ELR (cell line): ENCODE measurements at places on chromosomes 7 and 10.
A peak's percentile ranks its signal among the peaks of the same experiment; 100 is the strongest.

DNA sequence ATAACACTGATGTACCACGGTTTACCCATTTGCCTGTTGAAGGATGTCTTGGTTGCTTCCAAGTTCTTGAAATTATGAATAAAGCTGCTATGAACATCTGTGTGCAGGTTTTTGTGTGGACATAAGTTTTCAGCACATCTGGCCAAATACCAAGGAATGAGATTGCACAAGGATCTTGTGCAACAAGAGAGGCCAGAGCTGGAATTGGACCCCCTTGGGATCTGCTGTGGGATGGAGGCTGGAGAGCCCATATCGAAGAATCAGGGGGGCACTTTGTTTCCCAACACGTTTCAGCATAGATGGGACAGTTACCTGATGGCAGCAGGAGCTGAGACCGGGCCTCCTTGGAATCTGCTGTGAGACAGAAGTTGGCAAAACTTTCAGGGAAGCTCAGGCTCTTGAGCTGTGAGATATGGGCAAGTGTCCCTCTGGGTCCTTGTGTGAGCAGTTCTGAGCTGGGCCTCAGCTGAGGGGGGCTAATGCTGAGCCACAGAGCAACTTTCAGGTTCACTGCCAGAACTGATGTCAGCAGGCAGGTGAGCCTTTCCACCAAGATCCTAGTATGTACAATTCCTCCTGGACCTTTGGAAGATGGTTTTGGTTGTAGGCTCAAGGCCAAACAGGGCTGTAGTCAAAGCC lies 115.2 kb upstream of the RAB18 start:
- DNase-seq = no peak

GRCh38 chr10:44989597-44990301 lies 11.0 kb upstream of the ZNF22 start:
- DNase-seq = no peak

- no peak for DNase-seq
These were observed 276.2 kb downstream of the USP6NL start for GRCh38 chr10:11335167-11335652.

GRCh38 chr7:108423089-108423989 lies 32.9 kb downstream of the NRCAM start:
- DNase-seq = no peak

GRCh38 chr10:70893227-70894006 lies 5.1 kb upstream of the PCBD1 start:
- no peak for DNase-seq

DNA sequence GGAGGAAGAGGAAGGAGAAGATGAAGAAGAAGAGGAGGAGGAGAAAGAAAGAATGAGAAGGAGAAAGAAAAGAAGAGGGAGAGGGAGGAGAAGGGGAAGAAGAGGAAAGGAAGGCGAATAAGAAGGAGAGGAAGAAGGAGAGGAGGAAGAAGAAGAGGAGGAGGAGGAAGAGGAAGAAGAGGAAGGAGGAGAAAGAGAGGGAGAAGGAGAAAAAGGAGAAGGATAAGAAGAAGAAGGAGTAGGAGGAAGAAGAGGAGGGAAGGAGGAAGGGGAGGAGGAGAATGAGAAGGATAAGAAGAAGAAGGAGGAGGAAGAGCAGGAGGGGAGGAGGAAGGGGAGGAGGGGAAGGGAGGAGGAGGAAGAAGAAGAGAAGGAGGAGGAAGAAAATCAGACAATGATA lies 149.2 kb upstream of the LYZL2 start:
- DNase-seq = no peak

DNA sequence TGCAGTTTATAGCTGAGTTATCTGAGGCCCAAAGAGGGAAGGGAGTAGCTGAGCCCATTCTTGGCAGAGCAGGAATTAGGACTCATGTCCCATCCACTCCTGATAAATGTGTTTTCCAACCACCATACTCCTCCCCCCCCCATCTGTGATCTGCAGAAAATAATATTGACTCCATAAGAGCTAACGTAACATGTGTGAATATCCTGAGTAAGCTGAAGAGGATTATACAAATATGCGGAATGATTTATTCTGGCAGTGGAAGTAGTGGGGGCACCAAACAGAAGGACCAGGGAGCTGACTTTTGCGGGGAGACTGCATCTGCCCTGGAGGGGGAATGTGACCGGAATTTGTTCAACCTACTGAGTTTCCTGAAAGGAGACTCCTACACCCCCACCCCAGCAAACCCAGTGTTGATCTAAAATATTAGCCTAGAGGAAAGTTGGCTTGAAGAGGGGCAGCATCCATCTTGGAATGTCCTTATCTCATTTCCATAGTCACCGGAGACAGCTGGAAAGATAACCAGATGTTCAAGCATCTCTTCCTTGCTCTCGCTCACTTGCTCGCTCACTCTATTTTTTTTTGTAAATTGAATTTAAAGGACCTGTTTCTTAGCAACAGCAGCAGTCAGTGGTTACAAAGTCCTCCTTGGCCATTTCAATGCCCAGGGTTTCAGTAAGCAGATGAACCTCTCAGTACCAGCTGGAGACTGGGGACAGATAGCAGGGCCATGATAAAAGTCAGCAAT lies 114.7 kb downstream of the RPS24 start:
- no peak for DNase-seq

DNA sequence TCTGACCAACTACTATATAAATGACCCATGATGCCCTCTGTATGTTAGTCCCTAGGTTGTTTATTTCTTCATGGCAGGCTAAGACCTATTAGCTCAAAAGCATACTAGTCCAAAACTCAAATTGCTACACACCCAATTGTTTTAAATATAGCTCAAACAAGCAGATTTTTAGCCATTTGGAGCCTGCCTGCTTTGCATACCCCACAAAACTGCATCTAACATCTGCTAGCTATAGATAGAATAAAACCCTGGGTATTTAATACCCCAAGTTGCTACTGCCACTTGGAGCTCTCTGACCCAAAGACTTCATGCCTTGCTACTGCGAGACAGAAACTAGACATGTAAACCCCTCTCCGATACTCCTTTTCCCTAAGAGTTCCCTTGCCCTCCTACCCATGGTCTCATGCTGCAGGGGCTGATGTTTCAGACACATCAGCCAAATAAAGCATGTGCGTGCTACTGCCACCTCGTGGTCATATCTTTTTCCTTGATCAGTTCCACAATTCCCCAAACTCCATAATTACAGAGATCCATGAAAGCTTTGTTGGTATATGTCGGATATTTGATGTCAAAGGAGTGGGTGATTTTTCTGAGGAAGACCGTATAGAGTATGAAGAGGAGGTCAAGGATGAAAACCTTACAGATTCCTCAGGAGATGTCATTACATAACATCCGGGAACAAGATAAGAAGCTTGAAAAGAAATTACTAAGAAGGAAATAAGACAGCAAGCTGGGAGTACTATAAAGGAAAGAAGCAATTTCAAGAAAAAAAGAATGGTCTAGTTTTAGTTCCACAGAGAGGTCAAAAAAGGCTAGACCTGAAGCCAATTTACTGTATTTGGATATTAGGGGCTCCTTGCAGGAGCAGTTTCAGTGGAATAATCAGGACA lies 386.6 kb downstream of the SH2D4B start:
- DNase-seq = peak; percentile 38

DNA sequence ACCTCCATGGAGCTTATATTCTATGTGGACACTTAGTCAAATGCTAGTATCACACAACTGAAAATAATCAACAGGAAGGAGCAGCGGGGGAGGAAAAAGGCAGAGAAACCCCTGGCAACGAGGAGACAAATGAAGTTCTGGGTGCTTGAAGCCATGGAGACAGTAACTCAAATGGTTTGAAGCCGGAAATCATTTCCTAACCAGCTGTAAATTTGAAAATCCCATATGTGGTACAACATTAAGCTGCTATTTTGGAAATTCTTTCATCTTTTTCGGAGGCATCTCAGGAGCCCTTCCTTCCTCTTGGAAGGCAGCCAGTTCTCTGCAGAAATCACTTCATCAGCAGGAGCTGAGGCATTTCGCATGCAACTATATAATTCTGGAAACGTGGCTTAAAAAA lies 91.4 kb downstream of the PPP1R3C start:
- DNase-seq = no peak

DNA sequence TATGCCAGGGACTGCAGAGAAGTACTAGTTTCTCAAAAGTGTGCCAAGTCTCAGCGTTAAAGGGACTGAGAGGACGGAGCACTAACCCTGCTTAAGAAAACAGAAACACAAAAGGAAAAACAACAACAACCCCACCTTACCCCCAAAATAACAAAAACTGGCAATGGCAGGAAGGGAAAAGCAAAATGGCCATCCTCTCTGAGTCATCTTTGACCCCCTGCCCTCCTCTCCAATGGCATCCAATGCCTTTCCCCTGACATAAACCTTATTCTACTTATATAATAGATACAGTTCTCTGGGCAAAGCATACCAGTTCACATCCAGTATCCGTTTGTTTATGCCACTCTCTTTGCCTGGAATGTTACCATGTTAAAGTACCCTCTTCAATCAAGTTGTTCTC lies 1.6 kb downstream of the POLR1F start:
- peak; percentile 55 for DNase-seq

GRCh38 chr10:99708428-99709012 lies 23.4 kb downstream of the COX15 start:
- no peak for DNase-seq

- peak; percentile 31 for DNase-seq
These were observed 700 bp downstream of the GSAP start for GRCh38 chr7:77415476-77415822.

DNA sequence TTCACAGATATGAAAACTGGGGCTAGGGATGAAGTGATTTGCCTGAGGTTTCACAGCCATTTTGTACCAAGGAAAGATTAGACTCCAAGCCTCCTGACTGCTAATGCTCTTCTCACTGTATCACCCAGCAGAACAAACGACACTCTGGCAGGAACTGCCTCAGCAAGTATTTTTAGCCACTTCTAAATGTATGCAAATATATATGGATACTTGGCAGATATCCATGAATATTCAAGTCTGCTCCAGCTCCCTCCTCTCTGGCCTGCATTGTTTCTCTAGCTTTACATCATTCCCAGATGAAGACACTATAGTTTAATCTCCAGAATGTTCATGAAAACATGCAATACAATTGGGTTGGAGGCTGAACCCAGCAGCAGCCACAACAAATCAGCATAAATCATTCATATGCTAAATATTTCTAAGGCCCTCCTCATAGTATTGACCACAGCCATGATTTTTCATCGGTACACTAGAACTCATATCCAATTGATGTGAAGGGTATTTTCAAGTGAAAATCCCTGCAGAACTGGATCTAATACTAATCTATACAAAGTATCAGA lies 65.5 kb downstream of the HPSE2 start:
- no peak for DNase-seq

DNA sequence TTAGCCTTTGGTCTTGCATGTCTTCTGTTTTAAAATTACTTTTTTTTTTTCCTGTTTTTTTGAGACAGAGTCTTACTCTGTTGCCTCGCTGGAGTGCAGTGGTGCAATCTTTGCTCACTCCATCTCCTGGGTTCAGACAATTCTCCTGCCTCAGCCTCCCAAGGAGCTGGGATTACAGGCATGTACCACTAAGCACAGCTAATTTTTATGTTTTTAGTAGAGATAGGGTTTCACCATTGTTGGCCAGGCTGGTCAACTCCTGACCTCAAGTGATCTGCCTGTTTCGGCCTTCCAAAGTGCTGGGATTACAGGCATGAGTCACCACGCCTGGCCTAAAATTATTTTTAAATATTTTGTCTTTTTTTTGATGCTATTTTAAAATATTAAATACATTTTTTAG lies 38.5 kb downstream of the MLLT10 start:
- peak; percentile 43 for DNase-seq

DNA sequence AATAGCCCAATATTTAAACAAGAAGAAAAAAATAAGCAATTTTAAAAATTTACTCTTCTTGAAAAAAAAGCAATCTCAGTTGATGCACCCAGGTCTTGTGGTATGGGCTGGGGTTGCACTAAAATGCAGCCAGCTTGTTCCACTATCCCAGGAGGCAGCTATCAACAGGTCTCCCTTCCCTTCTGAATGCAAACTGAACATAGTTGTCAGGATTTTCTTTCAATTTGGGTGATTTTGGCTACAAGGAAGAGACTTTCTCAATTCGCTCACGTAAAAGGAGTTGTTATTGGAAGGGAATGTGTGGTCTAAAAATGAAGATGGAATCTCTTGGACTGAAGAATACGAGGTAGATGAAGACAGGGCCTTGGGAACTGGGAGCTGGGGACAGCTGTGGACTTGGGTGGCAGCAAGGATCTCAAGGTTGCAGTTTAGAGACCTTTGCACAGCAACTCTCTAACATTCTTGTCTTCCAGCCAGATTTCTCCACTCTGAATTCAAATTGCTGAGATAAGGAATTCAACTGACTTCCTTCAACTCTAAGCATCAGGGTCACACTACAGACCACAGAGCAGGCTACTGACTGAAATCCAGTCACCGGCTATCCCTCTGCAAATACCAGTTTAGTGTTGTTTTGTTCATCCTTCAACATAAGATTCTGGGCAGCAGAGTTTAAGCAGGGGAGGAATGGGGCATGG lies 3.1 kb upstream of the TMEM26 start:
- no peak for DNase-seq

DNA sequence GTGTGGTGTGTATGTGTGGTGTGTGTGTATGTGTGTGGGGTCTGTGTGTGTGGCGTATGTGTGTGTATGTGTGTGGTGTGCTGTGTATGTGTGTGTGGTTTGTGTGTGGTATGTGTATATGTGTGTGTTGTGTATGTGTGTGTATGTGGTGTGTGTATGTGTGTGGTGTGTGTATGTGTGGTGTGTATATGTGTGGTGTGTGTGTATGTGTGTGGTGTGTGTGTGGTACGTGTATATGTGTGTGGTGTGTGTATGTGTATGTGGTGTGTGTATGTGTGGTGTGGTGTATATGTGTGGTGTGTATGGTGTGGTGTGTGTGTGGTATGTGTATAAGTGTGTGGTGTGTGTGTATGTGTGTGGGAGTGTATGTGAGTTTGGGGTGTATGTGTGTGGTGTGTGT lies 428.7 kb downstream of the PAXIP1 start:
- no peak for DNase-seq

- DNase-seq = no peak
These were observed 15.6 kb downstream of the NCOA4 start for GRCh38 chr10:46014683-46015405.

- no peak for DNase-seq
These were observed 17.4 kb downstream of the ESYT2 start for GRCh38 chr7:158811894-158812293.

GRCh38 chr7:21550076-21550475 lies 7.2 kb downstream of the DNAH11 start:
- no peak for DNase-seq

- no peak for DNase-seq
These were observed 264.1 kb downstream of the PHF14 start for GRCh38 chr7:11237742-11238141.

DNA sequence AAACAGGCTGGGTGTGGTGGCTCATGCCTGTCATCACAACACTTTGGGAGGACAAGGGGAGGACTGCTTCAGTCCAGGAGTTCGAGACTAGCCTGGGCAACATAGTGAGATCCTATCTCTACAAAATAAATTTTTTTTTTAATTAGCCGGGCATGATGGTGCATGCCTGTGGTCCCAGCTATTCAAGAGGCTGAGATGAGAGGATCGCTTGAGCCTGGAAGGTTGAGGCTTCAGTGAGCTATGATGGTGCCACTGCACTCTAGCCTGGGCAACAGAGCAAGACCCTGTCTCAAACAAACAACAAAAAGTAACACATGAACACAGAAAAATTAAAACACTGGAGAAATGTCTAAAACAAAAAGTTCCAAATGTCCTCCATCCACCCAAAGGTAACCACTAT lies 22.9 kb downstream of the PIK3AP1 start:
- no peak for DNase-seq

GRCh38 chr7:128830231-128831177 lies at the start of gene FLNC:
TSS of gene FLNC (plus strand) at chr7:128830406. CDS start at chr7:128830638, 232 bp downstream.
- peak; percentile 73 for DNase-seq
